ENCODE measurements at places on chromosomes 2 and 18. TPM values are rescaled to one million over a fixed set of nuclear protein-coding genes. Genes with fewer than 3 reads are reported as not detected.

The STON1 gene
- 6.0 TPM for total RNA-seq

The TMEM163 gene
- 0.41 TPM for total RNA-seq

The HJURP gene
- total RNA-seq: 1.7 TPM

The IL1F10 gene
- total RNA-seq: not detected

The GNLY gene
- total RNA-seq: 3.0 TPM

The IL37 gene
- total RNA-seq: 0.82 TPM

The ANKRD62 gene
- not detected for total RNA-seq

The POTEI gene
- 0.14 TPM for total RNA-seq

The RMDN2 gene
- total RNA-seq: 22.8 TPM

The YES1 gene
- 63.2 TPM for total RNA-seq

The C1GALT1C1L gene
- 1.4 TPM for total RNA-seq

The CGREF1 gene
- total RNA-seq: 1.5 TPM

The SERPINB3 gene
- total RNA-seq: not detected

The ANO7 gene
- total RNA-seq: 83.5 TPM

The ACVR1C gene
- total RNA-seq: 8.0 TPM

The MARCHF4 gene
- 0.22 TPM for total RNA-seq

The SDC1 gene
- total RNA-seq: 65.3 TPM

The PXDN gene
- 9.3 TPM for total RNA-seq

The CYTIP gene
- total RNA-seq: 11.5 TPM

The NLRC4 gene
- total RNA-seq: 1.5 TPM

The GPR155 gene
- 4.7 TPM for total RNA-seq

The PSMA8 gene
- total RNA-seq: not detected

The CFAP221 gene
- not detected for total RNA-seq

The TXNDC2 gene
- total RNA-seq: 0.28 TPM

The LINC00305 gene
- not detected for total RNA-seq

The TEKT4 gene
- not detected for total RNA-seq

The TCF23 gene
- not detected for total RNA-seq

The SLC9A4 gene
- total RNA-seq: not detected

The CHRND gene
- total RNA-seq: not detected

The SULT6B1 gene
- not detected for total RNA-seq

The COL3A1 gene
- 68.2 TPM for total RNA-seq

The QPCT gene
- 4.3 TPM for total RNA-seq

The IWS1 gene
- total RNA-seq: 33.2 TPM

The ATP6V1C2 gene
- 0.57 TPM for total RNA-seq

The FAM124B gene
- total RNA-seq: 0.43 TPM

The PROC gene
- total RNA-seq: 0.95 TPM

The HDLBP gene
- total RNA-seq: 379 TPM

The GORASP2 gene
- total RNA-seq: 73.4 TPM
